Hematopoietic multipotent progenitor cell (in vitro differentiated cells): ENCODE measurements at places on chromosomes 3 and 15.
A peak's percentile ranks its signal among the peaks of the same experiment; 100 is the strongest.

DNA sequence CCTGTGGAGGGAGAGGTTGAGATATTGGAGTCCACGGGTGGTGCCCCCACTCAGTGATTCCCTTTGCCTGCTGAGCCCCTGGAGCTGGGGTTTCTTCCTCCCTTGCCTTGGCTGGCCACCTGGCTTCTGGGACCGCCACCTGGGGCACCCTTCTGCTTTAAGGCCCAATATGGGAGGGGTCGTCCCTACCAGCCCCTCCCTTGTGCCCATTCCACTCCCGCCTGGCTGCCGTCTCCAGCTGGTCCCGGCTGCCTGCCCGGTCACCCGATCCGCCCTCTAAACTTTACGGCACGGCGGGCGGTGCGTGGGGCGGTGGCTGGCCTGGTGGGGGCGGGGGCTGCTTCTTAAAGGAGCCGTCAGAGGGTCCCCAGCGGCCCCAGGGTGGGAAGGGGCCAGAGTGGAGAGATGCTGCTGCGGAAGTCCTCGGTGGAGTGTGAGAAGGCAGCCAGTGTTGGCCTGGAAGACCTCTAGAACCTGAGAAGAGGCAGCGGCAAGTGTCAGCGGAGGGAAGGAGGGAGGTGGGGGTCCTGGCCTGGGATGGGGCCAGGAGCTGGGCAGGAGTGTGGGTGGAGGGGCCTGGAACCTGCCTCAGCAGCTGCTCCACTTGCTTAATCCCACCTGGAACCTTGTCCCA, 1.6 kb upstream of the SEMA3B start:
- no peak for DNase-seq

- no peak for DNase-seq
These were observed 318.0 kb downstream of the CLSTN2 start for GRCh38 chr3:140252812-140253656.

- no peak for DNase-seq
These were observed 26.0 kb downstream of the MME start for GRCh38 chr3:155106119-155106518.

GRCh38 chr3:148006508-148006907, 597.3 kb downstream of the ZIC1 start:
- no peak for DNase-seq

- no peak for DNase-seq
These were observed 356.8 kb upstream of the ATP11B start for GRCh38 chr3:182436547-182436946.

- peak; percentile 84 for DNase-seq
These were observed 202.9 kb upstream of the PROK2 start for GRCh38 chr3:71987828-71988227.

DNA sequence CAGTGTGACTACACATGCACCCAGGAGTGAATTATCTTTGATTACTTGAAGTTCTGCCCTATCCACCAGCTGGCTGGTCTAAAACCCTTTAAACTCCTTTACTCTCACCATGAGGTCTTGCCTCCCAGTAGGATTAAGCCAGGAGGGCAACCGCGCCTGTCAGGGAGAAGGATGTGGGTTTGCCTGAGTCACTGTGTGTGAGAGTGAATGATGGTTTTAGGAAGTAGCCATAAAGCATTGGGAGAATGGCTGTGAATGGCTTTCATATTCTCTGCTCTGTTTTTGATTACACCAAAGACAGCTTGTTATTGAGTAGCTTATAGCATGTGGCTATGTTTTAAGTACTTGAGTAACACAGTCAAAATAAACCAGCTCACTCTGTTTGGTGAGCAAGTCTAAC, 637.7 kb upstream of the TBL1XR1 start:
- no peak for DNase-seq

DNA sequence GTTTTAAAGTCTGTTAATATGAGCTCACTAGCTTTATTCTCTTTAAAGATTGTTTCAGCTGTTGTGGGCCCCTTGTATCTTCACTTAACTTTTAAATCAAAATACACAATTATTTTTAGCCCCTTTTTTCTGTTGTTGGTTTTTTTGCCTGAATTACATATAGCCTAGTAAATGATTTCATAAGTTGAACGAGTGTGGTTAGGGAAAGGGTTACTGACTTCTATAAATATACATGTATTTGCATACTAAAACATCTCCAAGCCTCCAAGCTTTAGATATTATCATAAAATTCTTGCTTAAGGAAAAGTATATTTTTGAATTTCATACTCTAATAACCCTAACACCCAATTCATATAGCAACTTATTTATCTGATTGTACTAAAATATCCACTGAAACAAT, 73.2 kb upstream of the ARL6 start:
- DNase-seq: no peak

DNA sequence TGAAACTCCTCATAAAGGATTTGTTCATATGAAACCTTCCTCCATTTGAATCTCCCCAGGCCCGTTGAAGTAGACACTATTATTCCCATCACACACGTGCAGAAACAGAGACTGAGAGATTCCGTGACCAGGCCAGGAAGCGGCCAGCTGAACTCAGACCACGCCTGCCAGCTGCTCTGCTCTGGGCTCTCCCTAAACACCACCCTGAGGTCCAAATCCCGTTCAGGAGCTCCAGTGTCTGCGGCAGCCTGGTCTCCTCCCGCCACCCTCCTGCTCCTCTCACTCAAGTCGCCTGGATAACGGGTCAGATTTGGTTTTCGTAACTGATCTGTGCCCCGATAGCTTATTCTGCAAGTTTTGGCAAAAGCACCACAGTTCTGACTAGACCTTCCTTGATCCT, 53.6 kb upstream of the SNRPA1 start:
- DNase-seq: no peak

- DNase-seq: peak; percentile 79
These were observed 872 bp downstream of the DLEC1 start for GRCh38 chr3:38039899-38040261.

- DNase-seq: no peak
These were observed 40.7 kb downstream of the DUT start for GRCh38 chr15:48371961-48372360.

- no peak for DNase-seq
These were observed 381.5 kb upstream of the C2CD4B start for GRCh38 chr15:62546628-62547027.

- DNase-seq: no peak
These were observed 240.4 kb downstream of the RPLP1 start for GRCh38 chr15:69693059-69693458.

GRCh38 chr15:38746211-38746610, 181.6 kb upstream of the RASGRP1 start:
- no peak for DNase-seq

DNA sequence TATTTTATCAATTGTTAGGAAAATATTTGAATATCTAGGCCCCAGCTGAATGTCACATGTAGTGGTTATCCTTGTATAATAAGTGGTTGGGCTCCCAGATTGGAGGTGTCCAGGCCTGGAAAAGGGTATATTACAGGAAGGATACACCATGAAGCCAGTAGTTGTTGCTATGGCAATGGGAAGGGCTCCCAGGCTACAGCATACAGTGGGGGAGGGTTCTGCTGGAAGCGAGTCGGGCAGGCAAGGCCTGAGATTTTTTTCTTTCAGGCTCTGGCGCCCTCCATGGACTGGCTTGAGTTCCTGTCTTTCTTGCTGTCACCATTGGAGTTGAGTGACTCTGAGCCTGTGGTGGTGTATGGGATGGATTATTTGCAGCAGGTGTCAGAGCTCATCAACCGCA, 8.9 kb downstream of the ECE2 start:
- peak; percentile 45 for DNase-seq

- no peak for DNase-seq
These were observed 5.3 kb downstream of the FOXP1 start for GRCh38 chr3:71578054-71578751.

- peak; percentile 68 for DNase-seq
These were observed 37.0 kb downstream of the CDC25A start for GRCh38 chr3:48151058-48151806.

DNA sequence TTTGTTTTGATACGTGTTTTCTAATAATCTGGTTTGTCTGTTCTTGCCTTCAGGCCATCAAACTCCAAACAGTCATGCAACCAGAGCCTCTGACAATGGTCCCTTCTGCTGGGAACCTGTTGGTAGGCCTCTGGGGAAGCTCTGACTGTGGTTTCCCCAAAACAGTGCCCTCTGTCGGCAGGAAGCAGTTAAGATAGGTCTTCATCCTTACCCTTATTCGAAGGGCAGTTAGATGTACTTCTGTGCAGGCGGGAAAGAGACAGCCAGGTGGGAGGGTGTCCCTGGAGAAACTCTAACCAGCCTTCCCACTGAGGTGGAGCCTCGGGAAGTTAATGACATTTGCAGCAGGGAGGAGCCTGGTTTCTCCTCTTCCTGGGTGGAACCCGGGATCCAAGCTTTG, 81.6 kb upstream of the CHMP2B start:
- DNase-seq: peak; percentile 8

- DNase-seq: peak; percentile 1
These were observed 140.1 kb downstream of the ADAMTS17 start for GRCh38 chr15:100201376-100202280.

DNA sequence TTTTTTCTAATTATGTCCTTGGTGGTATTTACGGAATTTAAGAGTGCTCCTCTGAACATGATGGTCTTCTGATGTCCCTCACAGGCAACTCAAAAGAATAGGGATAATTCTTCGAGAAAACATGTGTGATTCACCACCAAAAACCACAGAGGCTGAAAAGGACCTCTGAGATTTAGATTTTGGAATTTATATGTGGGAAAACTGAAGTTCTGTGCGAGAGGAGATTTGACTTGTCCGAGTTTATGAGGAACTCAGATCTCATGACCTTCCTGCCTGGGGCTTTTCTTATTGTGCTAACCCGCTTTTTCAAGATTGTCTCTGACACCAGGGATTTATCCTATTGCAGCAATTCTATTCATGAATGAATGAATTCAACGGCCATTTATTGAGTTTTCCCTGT, 142.4 kb downstream of the FAM43A start:
- no peak for DNase-seq

DNA sequence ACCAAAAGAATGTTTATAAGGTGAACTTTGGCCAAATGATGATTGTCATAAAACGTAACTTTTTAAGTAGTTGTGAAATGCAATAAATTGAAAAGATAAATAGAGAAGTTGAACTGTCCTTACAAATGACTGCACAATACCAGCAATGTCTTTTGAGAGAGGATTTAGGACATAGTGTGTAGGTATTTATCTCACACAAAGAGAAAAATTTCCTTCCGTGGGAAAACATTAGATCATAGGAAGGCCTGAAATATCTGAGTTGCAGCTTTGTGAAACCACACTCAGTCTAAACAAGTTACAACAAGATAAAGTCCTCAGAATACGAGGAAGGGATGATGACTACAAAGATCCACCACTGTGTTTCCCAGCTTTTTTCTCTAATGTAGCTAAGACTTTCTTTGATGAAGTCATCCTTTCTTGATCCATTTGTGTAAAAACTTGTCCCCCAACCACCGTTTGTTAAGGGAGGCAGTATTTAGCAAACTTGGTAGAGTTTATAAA, 16.0 kb downstream of the ROBO2 start:
- no peak for DNase-seq

DNA sequence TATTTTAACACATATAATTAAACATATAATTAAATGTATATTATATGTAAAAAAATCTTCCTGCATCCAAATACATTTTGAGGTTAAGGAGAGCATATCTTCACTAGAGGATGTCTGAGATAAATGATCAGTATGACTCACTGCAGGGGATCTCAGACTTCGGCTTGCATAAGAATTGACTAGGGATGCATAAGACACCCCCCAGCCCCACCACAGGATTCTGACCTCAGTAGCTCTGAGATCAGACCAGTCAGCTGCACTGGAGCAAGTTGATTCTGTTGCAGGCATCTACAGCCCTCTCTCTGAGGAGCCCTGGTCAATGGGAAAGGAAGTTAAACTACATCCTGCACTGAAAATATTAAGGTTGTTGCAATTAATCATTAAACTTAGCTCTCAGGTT, 29.0 kb upstream of the TBC1D21 start:
- DNase-seq: no peak
